ENCODE measurements at places on chromosomes 3 and 15.

DNA sequence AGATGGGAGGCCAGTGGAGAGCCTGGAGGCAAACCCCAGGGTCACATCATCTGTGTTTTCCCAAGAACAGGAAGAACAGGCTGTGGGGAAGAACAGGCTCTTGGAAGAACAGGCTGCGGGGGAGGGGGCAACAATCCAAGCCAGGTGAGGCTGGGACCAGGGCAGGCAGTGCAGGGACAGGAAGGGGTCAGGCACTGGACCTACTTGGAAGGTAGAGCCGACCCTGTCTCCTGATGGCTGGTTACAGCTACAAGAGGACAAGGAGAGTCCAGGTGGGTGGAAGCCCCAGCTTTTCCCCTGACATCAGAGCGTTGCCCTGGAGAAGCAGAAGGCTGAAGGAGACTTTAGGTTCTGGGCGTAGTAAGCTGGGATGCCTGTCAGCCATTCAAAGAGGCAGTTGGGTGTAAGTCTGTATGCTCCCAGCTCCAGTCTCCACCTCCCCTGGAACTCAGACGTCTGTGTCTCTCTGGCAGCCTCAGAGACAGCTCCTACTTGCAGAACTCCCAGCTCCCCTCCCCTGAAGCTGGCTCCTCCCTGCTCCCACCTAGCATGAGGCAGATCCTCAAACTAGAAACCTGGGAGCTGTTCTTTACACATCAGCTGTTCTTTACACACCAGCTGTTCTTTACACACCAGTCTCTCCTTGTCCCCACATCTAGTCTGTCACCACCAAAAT lies 130.9 kb downstream of the DNAJB8 start:
- no peak for DNase-seq

DNA sequence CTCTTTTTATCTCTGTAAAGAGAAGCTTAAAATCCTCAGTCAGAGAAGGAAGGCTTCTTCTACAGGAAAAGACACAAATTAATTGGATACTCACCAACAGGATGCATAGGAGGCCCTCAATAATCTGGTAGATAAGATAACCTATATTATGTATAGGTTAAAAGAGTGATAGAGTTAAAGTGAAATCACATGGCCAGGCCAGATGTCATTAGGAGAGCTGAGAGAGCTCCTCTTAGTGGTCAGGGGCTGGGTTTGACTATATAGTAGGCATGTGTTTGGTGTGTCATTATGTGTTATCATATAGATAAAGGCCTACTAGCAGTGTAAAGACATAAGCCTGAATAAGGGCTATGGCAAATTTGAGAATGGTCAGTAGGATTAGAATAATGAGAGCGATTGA lies 479.3 kb downstream of the EPHA3 start:
- no peak for DNase-seq

GRCh38 chr15:73442421-73442820 lies 543 bp upstream of the REC114 start:
- no peak for DNase-seq

GRCh38 chr3:43035801-43036365 lies 56.8 kb downstream of the GASK1A start:
- no peak for DNase-seq

DNA sequence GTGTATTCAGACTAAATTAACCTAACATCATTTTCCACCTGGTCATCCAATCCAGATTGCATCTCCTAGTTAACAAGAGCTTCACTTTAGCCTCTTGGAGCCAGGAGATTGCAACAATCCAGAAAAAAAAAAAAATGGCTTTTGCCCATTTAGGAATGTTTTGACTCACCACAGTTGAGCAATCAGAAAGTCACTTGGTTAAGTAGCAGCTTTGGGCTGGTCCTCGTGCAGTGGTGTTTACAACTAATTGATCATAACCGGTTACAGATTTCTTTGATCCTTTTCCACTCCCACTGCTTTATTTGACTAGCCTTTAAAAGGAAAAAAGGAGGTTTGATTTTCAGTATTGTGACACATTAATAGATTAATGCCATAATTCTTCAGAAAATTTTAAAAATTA lies 688.8 kb upstream of the CCDC54 start:
- DNase-seq: peak; percentile 92

- DNase-seq: peak; percentile 45
Observed at GRCh38 chr3:141094790-141095545, 43.8 kb downstream of the SPSB4 start.

DNA sequence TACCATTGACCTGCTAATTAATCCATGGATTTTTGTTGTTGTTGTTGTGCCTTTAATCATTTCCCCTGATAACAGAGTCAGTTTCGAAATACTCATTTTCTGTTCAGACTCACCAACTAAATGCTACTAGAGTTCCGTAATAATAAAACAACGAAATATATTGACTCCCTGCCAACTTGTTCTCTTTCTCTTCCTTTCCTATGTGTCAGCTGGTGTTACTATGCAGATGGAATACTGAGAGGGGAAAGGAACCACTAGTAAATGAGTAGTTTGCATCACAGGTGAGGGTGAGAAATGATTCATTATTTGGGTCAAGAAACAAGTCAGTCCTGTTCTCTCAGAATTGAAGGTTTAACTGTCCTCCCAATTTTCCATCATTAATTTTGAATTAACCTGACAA lies 1027.3 kb downstream of the TUSC7 start:
- DNase-seq: no peak

DNA sequence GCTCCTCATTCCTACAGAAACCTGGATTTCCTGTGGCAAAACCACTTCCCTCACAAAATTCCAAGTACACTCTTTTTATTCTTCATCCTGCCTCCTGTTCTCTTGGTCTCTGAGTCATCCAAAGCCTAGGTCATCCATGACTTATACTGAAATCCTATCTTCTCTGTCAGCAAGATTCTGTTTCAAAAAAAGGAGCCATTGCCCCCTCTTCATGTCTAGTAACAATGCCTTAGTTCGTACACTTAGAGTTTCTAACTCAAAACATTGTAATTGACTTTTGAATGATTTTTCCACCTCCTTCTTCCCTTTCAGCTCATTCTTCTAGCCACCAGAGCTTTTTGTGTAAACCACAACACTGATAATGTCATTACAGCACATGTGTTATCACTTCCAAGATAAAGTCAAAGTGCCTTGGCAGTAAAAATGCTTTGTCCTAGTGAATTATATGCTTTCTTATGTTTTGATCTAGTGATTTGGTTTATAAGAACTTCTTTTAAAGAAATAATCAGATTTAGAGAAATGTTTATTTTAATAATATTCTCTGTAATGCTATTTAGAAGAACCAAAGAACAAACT lies 256.5 kb upstream of the NECTIN3 start:
- DNase-seq: peak; percentile 90

GRCh38 chr3:42827023-42827422 lies 17.8 kb downstream of the ACKR2 start:
- no peak for DNase-seq

DNA sequence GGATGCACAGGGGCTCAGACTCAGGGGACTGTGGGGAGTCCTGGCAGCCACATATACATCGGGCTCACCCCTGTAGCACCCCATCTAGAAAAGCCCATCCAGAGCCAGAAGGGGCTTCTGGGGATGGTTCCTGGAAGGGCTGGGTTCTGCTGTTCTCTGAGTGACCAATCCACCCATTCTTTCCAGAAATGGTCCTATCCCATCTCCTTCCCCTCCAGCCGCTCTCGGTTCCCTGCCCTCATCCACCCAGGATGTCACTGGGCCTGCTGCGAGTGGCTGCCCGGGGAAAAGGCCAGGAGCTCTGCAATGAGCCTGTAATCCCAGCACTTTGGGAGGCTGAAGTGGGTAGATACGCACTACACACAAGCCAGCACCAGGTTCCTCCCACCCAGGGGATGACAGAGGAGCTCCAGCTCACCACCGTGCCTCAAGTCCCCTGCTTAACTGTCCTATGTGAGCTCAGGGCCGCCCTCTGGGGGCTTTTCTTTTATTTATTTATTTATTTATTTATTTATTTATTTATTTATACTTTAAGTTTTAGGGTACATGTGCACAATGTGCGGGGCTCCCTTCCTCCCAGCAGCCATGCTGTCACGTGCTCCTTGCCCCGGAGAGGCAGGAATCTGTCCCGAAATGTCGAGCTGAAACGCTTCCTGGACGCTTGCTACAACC lies 13.6 kb upstream of the CSK start:
- DNase-seq: no peak

DNA sequence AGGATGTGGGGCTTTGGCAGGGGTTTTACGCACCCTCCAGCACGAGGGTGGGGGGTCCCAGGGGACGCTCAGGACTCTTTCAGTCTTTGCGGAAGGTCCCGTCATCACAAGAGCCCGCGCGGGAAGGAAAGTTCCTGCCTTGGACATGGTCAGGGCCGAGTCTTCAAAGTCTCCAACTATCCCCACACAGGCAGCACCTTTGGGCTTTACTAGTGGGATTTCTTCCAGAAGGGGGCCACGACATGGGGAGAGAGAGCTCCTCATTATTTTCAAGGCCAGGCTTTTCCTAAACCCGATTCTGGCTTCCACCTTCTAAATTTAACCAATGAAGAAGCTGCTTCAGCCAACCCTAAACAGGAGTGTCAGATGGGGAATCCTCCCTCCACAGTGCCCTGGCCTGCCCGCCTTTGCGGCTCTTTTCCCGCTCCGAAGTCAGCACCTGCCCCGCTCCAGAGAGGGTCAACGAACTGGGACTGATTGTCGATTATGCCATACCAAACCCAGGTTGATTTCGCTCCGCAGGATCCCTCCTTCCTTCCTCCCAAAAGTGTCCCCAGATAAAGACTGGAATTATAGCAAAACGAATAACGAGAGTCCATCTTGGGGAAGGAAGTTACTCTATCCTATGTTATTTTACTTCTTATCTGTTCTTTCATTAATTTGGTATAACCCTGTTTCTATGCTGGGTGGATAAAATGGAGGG lies 11.0 kb downstream of the SHOX2 start:
- no peak for DNase-seq

GRCh38 chr3:66177026-66177425 lies 43.8 kb upstream of the SLC25A26 start:
- no peak for DNase-seq

DNA sequence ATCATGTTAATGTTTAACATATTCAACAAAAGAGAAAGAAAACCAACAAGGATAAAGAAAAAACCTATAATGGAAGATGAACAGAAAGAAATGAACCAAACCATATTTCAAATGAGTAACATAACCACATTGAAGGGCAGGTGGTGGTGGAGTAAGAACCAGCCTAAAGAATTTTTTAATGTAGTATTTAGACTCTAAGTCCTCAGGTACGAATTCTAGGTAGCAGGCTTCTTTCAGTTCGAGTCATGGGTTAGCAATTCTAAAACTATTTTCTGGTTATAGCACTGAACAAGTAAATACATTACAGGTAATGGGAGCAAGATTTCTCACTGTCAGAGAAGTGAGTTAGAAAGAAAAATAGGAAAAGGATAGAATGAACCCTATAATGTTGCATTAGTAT lies 24.4 kb downstream of the DCBLD2 start:
- no peak for DNase-seq

DNA sequence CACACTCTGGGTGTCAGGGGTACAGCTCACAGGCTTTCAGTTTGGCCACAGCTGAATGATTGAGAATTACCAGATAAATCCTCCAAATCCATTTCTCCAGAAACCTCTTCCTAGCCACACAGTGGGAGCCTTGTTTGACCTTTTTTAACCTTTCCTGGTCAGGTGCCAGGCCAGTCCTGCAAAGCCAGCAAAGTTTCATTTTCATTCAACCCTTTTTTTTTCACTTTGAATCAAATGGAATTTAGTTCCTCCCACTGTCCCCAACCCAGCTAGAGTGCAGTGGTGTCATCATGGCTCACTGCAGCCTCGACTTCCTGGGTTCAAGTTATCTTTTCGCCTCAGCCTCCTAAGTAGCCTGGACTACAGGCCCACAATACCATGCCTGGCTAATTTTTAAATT lies 67.8 kb downstream of the NSUN3 start:
- DNase-seq: no peak

DNA sequence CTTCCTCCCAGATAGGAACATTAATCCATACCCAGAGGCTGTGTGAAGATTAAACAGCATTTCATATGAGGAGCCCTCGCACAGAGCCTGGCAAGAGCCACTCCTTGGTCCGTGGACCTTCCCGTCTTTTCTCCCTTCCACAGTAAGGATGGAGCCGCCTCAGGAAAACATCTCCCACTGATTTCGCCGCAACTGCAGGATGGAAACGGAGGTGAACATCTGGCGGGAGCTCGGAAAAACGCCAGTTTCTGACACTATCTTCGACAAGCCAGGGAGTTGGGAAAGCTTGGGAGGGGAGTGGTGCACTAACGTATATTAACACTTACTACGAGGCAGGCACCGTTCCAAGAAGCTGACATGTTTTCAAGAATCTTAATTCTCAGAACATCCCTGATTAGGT lies 157.9 kb downstream of the XXYLT1 start:
- DNase-seq: peak; percentile 46

DNA sequence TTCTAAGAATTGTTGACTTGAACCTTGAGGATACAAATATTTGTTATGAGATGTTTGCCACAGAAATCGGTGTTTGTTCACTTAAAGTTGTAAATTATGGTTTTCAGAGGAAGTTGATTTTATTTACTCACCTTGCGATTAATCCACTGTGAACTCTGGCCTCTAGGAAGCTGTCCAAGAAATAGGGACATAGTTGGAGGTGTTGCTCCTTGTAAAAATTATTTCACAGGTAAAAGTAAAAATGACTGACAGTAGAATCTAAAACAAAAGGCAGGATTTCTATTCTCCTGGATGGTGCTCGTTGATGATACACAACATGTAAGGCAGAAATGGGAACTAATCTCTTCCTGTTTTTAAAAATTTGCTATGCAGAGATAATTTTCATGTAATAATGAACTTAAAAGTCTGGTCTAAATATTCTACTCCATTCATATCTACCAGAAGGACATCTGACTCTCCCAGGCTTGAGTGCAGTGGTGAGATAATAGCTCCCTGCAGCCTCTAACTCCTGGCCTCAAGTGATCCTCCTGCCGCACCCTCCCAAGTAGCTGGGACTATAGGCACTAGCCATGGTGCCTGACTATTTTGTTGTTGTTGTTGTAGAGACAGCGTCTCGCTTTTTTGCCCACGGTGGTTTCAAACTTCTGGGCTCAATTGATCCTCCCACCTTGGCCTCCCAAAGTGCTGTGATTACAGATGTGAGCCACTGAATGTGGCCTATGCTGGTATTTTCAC lies 17.1 kb upstream of the LZTFL1 start:
- no peak for DNase-seq

GRCh38 chr3:101827211-101828174 lies 21.8 kb upstream of the NFKBIZ start:
- peak; percentile 72 for DNase-seq

GRCh38 chr3:46693038-46693891 lies at the start of gene ALS2CL:
TSS of gene ALS2CL (minus strand) at chr3:46693679. CDS start at chr3:46689440, 4,239 bp downstream.
- no peak for DNase-seq

GRCh38 chr15:63605816-63606215 lies 8.6 kb downstream of the FBXL22 start:
- no peak for DNase-seq

- DNase-seq: no peak
Observed at GRCh38 chr3:129313415-129313664, 34.7 kb downstream of the HMCES start.

GRCh38 chr15:67107014-67107812 lies 41.8 kb downstream of the SMAD3 start:
- peak; percentile 98 for DNase-seq

DNA sequence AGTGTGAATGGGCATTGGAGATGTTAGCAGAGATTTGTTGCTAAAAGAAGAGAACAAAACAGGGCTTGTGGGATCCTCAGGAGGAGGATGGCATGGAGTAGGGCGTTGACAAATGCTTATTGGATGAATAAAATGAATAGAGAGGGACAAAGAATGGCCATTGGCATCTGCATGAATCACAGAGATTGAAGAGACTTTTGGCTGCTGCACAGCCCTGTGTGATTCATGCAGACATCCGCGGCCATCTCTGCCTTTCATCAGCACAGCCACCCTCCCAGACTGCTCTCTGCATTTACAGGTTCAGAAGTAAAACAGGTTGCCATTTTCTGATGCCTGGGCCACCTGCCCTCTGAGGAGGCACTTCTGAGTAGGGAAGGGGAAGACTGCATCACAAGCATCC lies 397.9 kb downstream of the EPHB1 start:
- DNase-seq: peak; percentile 17

All from fibroblast of upper back skin (primary cell).